ENCODE measurements at places on chromosomes 4 and X.

DNA sequence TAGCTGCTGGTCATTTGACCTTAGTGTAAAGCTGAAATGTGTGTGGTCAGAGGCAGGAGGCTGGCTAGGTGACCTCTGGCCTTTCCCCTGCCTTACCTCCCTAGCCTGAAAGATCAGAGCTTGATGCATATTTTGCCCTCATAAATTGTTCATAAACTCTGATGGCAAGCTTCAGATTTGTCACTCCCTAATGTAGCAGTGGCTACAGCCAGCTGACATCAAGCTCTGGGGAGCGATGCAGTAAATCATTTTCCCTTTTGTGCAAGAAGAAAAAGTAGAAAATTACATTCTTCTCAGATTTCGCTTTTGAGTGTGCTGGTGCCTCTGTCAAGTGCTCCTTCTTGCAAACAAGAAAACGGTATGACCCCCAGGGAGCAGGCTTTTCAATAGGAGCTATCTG, 87.7 kb upstream of the MAGEA4 start:
- DNase-seq, result no peak

- no peak for DNase-seq
These were observed 437.5 kb upstream of the FGF16 start for GRCh38 chrX:77009691-77010090.

DNA sequence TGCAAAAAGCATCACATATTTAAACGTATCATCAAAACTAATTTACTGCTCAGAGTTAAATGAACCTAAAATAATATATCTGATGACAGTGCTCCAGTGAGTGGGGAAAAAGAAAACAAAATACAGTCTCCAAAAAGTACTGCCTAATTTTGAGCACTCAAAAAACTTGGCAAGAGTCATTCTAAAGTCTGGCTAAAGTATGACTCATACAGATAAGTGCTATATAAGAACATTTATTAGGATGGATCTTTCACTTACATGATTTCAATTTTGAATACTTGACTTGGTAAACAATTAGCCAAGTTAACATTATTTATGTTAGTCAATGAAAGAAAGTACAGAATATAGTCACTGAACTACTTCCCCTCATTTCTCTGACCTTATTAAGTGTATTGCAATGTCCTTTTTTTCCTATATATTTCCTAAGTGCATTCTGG, 27.2 kb downstream of the FBXO8 start:
- DNase-seq, result no peak

DNA sequence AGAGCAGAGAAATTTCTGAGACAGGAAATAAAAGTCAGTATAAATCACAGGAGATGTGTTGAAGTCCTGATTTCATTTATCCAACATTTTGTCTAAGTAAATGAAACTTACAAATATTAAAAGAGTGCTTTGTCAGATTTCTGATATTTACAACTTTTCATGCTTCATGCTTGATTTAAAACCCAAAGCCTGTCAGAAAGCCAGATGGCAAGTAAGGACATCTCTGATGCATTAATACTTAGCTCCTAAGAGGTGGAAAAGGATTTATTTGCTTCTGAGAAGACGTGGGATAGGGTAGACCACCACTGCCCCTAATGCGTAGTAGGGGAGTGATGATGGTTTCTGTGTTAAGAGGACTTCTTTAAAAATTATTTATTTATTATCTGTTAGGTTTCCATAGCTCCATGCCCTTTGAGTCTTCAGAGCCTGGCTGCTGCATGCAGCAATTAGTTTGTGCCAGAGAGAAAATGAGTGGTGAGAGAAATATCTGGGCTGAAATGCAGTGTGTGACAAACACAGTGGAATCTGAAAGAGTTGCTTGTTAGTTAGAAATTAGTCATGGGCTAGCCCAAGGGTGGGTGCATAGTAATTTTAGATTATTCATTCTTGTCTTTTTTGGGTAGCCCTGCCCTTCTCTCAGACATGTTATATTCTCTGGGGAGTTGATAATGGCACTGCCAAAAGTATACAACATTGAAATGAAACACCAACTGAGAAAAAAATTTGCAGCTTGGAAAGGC, 333.8 kb downstream of the C4orf33 start:
- DNase-seq, result no peak

DNA sequence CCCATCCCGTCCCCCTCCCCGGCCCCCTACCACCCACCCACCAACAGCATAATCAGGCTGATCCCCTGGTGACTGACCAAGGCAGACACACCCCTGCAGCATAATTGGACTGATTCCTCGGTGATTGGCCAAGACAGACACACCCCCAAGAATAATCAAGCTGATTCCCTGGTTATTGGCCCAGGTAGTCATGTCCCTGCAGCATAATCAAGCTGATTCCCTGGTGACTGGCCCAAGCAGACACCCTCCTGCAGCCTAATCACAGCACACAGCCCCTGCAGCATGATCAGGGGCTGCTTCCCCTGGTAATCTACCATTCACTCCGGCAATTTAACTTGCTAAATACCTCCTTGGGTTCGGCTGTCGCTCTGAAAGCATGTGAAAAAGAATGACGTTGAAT, 47.5 kb upstream of the STS start:
- no peak for DNase-seq
